ENCODE measurements at places on chromosomes 4 and X.

GRCh38 chr4:76563454-76564122 is 128.6 kb downstream of the SHROOM3 start:
- no peak for DNase-seq

- no peak for DNase-seq
Measured at GRCh38 chrX:17579026-17579425, 158.3 kb upstream of the SCML1 start.

DNA sequence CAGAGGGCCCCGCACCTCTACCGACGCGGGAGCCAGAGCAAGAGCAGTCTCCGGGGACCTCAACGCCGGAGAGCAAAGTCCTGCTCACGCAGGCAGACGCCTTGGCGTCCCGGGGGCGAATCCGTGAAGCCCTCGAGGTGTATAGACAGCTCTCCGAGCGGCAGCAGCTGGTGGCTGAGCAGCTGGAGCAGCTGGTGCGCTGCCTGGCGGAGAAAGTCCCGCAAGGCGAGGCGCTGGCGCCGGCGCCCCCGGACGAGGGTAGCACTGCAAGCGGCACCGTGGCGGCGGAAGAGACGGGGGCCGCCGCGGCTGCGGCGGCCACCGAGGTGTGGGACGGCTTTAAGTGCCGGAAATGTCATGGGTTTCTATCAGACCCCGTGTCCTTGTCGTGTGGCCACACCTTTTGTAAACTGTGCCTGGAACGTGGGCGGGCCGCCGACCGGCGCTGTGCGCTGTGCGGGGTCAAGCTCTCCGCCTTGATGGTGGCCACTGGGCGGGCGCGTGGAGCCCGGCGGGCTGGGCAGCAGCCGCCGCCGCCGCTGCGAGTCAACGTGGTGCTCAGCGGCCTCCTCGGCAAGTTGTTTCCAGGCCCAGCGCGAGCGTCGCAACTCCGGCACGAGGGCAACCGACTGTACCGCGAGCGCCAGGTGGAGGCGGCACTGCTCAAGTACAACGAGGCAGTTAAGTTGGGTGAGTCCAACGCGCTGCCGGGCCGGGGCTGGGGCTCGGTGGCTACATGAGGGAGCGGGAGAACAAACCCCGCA is 672 bp downstream of the LONRF3 start:
- no peak for DNase-seq

- no peak for DNase-seq
Measured at GRCh38 chr4:76781698-76782595, 116.0 kb downstream of the SOWAHB start.

DNA sequence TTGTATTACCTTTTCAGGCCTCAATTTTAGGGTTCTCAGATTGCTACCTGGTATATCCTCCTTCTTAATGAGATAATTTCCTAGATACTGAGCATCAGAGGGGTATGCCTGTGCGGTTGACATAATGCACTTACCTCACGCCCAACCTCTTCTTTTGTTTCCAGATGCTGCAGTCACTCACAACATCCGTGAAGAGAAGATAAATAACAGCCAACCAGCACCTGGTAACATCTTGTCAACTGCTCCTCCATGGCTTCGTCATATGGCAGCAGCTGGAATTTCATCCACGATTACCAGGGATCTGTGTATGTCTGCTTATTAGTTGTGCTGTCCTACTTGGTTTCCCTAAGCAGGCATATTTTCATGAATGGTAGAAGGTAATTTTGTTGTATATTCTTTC is 16.7 kb downstream of the SAGE1 start:
- no peak for DNase-seq

- DNase-seq = no peak
Measured at GRCh38 chr4:73028621-73029020, 40.9 kb downstream of the COX18 start.

DNA sequence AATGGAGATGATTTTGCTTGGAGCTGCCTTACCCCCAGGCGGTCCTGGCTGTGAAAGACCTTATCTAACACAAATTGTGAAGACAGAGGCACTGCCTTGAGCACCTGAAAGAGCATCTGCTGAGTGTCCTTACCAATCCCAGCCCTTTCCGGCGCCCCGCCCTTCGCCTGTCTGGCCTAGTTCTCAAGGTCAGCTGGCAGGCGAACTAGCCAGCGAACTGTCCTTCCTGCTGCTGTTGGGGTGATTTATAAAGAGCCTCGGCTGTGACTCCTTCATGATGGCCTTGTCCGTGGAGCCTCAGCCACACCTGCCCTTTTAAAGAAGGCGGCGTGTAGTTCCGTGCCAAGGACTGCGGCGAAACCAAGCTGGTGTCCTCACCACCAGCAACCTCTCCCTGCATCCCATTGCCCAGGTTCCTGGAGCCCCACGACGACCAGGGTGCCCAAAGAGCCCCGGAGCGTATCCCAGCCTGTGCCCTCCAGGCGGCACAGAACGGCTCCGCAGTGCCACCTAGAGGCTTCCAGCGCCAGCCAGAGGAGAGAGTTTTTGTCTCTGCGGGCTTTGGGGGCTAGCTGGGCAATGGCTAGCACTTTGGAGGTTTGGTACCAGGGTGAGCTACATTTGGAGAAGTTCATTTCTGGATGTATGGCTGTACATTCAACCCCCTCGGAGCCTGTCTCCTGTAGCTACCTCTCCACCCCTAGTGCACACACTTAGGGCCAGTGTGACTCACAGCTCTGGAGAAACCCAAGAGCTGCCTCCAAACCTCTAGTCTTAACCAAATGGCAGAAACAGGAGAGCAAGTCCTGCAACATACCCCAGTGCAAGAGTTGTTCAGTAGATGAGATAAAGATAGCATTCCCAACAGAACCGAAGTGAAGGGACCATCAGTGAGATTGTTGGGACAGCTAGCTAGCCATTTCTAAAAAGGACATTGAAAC is 36.8 kb upstream of the VMA21 start:
- DNase-seq = peak; percentile 2

DNA sequence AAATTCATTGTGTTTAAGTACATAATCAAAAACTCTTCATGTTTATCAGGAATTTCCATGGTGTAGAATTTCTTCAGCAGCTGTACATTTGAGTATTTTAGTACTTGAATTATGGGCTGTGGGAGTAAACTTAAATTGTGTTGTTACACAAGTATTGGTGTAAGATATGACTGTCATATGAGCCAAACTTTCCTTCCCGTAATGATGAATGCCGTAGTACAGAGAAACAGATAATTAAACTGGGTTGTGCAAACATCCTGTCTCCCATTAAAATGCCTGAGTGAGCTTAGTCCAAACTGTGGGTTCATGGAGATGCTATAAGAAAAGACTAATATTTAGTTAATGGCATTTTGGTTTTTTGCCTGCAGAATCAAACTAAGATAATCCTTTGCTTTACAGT is 159.2 kb downstream of the SLC4A4 start:
- DNase-seq = no peak

- DNase-seq = no peak
Measured at GRCh38 chr4:52234561-52235440, 183.7 kb downstream of the SPATA18 start.

- no peak for DNase-seq
Measured at GRCh38 chrX:41189156-41189555, 103.9 kb downstream of the USP9X start.

DNA sequence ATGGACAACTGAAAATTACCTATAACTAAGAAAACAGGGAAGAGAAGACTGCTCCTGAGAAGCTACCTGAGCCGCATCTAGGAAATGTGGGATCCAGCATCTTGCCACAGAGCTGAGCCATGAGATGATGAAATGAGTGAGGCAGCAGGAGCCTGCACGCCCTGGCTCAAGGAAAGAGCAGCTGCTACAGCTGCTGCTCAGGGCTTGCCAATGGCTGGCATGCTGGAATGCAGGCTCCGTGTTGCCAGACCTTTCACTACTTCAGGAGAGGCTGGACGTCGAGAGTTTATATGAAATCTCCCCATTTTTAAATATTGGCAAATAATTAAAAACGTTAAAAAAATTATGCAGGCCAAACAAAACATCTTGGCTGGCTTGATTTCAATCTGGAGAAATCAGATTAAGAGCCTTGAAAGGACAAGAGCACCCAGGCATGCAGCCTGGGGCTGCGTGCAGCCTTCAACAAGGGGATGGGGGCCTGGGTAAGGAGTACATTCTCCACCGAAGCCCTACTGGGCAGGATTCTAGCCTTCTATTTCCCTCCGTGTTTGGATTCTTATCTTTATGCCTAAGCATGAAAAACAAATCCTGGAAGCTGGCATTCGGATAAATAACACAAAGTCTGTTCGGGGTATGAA is 227.6 kb downstream of the NR3C2 start:
- DNase-seq = no peak

DNA sequence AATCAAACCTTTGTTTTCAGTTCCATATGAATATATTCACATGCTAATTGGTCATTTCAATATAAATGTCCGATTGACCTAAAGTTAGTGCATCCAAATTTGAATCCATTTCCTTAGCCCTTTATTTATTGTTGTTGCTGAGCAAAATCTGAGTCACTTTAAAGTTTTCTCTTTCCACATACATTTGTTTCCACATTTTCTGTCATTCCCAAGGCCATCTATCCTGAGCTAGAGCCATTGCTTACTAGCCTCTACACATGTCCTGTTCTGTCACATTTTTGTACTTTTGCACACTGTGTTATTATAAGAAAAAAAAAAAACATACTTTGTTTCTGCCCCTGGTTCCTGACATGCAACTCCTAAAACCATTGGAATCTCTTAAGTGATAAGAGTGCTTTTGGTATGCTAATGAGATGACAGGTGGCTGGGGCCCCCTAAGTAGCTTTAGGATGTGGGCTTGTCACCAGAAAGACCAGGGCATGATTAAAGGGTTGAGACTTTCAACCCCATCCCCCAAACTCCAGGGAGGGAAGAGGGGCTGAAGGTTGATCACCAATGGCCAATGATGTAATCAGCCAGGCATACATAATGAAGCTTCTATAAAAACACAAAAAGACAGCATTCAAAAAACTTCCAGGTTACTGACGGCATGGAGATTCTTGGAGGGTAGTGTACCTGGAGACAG is 353.3 kb upstream of the MAGEB16 start:
- DNase-seq = no peak

DNA sequence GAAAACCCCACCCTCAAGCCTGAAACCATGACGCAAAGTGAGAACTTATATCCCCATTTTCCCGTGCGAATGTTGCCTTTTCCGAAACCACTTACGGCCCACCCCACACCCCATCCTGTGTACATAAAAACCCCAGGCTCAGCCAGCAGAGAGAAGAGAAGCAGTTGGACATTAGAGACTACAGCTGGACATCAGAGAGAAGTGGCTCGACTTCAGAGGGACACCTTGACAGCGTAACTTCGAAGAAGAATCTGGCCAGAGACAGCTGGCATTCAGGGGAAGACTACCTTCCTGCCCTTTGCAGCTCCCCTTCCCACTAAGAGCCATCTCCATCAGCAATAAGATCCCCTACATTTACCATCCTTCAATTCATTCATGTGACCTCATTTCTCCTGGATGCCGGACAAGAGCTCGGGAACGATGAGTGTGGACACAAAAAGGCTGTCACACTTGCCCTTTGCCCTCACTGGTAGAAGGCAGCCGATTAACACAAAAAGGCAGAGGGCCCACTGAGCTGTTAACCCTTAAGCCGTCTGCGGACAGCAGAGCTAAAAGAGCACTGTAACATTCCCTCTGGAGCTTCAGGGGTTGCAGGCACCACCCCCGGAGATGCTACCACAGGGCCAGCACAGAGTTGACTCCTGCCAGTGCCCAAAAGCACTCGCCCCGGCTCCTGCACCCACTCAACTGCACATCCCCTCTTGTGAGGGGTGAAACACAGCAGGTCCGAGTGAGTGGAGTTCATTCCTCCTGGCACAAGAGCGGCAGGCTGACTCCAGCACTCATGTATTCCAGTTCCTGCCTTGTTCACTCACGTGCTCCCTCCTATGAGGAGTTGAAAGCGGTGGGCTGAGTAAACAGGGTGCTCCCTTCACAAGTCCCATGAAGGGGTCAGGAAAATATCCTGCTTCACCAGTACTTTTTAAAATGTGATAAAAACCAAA is 7.5 kb downstream of the CHM start:
- no peak for DNase-seq

DNA sequence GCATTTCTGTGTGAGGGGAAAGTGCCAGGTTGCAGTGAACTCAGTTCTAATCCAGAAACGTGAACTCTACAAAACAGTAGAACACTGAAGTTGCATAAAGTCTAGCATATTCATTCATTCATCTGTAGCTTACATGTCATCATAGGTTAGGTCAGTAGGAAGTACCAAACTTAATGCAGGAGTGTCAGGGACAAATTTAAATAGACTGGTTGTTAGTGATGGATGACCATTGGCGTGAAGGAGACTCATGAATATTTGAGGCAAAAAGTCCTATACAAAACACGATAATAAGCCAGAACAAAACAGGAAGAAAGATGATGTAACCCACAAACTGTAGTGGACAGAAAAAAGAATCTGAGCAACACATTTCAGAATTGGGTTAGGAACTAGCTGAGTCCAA is 592.8 kb upstream of the PCDH10 start:
- no peak for DNase-seq

GRCh38 chr4:37431417-37431743 is 186.8 kb downstream of the NWD2 start:
- DNase-seq = no peak

DNA sequence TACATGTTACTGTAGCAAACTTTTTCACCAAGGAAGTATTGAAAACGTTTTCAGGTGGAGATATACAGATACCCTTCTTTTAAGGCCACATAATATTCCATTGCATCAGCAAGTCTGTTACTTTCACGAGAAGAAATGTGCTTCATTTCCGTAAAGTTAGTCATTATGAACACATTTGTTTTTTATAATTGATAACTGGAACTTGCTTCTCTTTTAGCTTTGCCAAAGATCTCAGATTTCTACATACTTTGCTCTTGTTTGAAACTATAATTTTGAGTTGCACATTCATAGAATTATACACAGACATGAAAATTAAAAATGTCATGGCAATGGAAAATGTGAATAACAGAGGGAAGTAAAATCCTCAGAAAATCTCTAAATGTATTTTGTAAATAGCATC is 128.7 kb upstream of the GIMD1 start:
- no peak for DNase-seq

- DNase-seq = no peak
Measured at GRCh38 chr4:185249105-185249504, 39.7 kb downstream of the SNX25 start.

GRCh38 chrX:23554304-23554703 is 113.0 kb upstream of the PRDX4 start:
- peak; percentile 14 for DNase-seq

DNA sequence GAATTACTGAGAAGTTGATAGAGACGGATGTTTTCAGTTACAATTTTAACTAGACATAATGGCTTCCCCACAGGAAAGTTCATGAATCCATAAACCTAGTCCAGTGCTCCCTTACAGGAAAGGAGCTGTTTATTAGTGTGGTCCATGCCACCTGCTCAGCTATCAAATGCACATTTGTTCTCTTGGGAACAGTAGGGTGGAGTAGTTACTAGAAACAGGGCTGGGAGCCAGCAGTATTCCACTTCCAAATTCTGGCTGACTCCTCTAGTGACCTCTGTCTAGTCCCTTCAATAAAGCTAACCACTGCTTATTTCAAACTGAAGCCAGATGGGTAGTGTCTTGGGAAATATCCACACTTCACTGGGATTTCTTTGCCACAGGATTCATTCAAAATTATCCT is 88.4 kb upstream of the TLL1 start:
- no peak for DNase-seq

GRCh38 chrX:103656617-103657016 is 27.8 kb downstream of the TCEAL1 start:
- no peak for DNase-seq
